ENCODE measurements at places on chromosomes 2 and 18.

DNA sequence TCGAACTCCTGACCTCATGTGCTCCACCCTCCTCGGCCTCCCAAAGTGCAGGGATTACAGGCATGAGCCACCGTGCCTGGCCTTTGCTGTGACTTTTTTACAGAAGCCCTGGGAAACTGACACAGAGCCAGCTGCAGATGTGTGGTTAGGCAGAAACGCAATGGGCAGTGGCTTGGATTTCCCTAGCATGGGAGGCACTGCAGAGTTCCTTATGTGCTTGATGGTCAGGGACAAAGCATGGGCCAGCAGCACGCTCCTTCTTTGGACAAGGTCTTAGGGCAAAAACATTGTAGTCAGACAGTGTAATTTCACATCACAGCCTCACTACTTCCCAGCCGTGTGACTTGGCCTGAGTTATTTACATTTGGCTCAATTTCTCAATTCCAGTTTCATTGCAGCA is 153.9 kb downstream of the RNF144A start:
- no peak for DNase-seq

DNA sequence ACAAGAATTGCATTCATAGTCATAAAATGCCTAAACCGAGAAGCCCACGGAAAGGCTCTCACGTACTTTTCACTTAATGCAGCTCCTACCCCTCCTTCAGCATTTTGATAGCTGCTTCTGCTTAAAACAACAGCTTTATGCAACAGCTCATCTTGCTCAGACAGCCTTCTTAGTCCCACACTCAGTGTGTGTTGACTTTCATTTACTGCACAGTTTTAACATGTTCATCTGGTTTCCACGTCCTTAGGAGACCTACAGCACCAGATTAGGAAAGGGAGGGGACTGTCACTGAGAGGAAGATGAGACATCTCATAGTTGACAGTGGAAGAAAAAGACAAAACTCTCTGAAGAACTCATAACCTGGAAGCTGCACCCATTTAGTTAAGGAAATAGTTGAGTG is 435.4 kb downstream of the SETBP1 start:
- DNase-seq: no peak

- DNase-seq: no peak
These were observed 41.7 kb upstream of the RND3 start for GRCh38 chr2:150528861-150529801.

DNA sequence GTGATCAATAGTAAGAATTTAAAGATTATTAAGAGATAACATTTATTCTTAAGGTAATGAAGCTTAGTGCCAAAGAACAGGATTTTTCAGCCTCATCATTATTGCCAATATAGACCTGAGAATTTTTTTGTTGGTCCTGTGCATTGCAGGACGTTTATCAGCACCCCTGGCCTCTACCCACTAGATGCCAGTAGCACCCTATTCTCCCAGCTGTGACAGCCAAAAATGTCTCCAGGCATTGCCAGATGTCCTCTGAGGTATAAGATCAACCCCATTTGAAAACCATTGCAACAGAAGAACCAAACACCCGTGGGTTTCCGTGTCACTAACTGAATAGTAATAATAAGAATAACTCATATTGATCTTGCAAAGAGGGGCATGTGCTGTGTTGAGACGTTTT is 700.0 kb upstream of the SOX11 start:
- DNase-seq: no peak

DNA sequence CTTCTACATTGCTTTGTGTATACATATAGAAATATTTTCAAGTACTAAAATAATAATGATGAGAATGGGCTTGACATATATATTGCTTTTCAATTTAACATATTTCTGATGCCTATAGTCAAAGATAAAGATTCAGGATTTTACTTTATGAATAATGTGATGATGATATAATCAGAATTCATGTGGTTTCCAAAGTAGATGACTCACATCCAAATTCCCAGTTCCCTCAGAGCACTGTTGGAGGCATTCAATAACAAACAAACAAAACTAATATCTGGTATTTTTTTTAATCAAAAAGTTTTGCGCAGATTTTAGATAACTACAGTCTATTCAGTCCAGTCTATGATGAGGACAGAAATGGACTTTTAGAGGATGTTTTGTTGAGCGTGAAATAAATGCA is 2094.5 kb upstream of the CELF4 start:
- no peak for DNase-seq

GRCh38 chr2:45540942-45541341 is 70.1 kb downstream of the SRBD1 start:
- DNase-seq: no peak

GRCh38 chr18:58882686-58883085 is 18.0 kb downstream of the ZNF532 start:
- DNase-seq: no peak

DNA sequence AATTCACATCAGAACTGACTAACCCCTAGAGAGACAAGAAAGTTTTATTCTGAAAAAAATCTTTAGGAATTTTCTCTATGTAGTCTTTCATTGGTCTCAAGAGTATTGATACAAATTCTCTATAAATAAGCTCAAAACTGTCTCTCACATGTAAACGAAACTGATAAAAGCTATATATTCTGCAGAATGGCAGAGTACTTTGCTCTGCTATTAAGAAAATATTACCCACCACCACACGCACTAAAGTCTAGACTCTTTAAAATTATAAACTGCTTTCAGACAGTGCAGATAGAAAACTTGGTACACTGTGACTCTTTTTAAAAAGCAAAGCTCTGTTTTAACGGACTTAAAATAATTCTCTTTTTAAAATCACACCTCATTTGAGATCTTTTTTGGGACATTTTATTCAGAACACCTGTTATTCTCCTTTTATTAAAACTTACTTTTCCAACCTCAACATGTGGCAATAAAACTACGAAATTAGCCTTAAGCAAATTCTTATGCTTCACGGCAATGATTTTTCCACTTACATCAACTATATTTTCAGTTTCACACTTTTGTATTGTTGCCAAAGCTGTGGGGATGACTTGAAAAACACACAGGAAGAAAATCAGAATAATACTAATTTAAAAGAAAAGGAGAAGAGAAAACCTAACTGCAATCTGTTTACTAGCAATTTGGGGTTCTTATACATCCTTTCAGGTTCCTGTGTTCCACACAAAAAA is 58.0 kb downstream of the CCDC88A start:
- DNase-seq: no peak

- no peak for DNase-seq
These were observed 176.1 kb downstream of the CAPN13 start for GRCh38 chr2:30631051-30631671.

DNA sequence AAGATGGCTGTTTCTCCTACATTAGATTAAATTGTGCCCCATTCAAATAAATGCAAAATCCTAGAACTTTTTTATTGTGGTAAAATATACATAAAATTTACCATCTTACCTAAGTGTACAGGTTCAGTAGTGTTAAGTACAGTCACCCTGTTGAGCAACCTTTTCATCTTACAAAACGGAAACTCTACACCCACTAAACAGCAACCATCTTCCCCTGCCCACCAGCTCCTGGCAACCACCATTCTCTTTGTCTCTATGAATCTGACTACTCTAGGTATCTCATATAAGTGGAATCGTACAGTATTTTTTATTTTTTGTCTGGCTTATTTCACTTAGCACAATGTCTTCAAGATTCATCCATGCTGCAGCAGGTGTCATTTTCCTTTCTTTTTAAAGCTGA is 53.0 kb downstream of the ASXL2 start:
- peak; percentile 35 for DNase-seq

DNA sequence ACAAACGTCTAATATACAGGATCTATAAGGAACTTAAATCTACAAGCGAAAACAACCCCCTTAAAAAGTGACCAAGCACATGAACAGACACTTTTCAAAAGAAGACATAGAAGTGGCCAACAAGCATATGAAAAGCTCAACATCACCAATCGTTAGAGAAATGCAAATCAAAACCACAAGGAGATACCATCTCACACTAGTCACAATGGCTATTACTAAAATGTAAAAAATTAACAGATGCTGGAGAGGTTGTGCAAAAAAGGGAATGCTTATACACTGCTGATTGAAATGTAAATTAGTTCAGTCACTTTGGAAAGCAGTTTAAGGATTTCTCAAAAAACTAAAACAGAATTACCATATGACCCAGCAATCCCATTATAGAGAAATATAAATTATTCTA is 1148.5 kb upstream of the FAM98A start:
- no peak for DNase-seq

- no peak for DNase-seq
These were observed 121.8 kb downstream of the MTX2 start for GRCh38 chr2:176391148-176391419.

DNA sequence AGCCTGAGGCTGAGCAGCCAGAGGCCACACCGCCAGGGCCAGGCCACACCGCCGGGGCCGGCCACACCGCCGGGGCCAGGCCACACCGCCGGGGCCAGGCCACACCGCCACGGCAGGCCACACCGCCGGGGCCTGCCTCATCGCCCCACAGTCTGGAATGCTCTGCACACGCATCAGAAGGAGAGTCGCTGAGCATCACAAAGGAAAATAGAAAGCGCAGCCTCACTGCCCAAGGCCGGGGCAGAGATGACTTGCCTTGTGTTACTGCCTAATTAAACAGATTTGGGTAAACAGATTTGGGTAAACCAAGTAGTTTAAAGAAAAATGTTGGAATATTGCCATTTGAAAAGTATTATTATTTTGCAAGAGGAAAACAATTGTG is 10.4 kb upstream of the NFATC1 start:
- no peak for DNase-seq

GRCh38 chr2:149246186-149246585 is 84.2 kb upstream of the LYPD6 start:
- DNase-seq: no peak

DNA sequence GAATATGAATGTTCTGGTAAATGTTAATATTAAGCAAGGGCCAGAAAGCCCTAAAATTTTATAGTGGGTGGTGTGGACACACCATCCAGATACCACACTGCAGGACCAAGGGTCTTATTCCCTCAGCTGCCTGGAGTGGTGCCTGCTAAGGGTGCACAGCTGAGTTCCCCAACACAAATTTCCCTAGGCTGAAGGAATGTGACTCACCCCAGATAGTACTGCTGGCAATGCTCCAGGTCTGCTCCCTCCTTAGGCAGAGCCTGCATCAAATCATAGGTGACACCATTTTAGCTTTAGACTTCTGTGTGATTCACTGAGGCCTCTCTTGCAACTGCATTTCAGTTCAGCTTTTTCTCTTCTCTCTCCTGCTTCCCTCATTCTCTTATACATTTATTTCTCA is 321.1 kb downstream of the SATB2 start:
- no peak for DNase-seq

DNA sequence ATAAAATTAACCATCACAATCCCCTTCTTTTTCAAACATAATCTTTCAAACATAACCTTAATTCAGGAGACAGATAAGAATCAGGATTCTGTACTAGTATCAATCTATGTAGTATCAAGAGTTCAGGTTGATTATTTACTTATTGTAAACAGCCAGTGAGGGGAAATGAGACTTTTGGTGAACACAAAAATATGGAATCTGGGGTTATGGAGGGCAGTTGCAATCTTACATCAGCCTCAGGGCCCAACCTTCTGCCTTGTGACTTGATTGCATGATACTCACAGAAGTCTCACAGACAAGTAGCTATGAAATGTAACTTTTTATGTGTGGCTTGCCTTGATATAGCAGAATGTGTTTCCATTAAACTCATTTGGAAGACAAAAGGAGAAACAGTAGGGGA is 262.7 kb upstream of the THSD7B start:
- DNase-seq: no peak

DNA sequence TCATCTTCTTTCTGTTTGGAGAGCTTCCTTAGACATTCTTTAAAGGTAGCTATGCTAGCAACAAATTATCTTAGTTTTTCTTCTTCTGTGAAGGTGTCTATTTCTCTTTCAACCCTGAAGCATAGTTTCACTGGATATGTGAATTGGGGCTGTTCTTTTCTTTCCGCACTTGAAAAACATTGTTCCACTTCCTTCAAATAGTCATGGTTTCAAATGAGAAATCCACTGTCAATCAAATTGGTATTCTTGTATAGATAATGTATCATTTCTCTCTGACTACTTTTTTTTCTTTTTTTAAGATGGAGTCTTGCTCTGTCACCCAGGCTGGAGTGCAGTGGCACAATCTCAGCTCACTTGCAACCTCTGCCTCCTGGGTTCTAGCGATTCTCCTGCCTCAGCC is 254.0 kb downstream of the ANAPC1 start:
- DNase-seq: no peak

DNA sequence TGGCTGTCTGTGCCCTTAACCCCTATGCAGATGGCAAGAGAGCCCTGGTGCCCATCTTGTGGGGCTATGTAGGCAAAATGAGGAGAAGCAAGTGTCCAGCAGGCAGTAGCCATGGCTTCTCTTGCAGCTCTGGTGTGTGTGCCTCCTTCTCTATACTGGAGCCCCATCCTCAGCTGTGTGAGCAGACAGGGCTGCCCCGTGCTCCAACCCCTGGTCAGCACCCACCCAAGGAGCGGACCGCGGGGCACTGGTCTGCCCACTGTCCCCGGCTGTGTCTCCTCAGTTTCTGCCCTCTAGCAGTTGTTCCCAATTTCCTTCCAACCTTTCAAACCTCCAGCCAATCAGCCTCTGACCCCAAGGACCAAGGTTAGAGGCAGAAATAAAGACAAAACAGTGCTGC is 134.9 kb upstream of the GLI2 start:
- no peak for DNase-seq

- DNase-seq: no peak
These were observed 42.4 kb downstream of the SLC14A2 start for GRCh38 chr18:45657357-45658335.

DNA sequence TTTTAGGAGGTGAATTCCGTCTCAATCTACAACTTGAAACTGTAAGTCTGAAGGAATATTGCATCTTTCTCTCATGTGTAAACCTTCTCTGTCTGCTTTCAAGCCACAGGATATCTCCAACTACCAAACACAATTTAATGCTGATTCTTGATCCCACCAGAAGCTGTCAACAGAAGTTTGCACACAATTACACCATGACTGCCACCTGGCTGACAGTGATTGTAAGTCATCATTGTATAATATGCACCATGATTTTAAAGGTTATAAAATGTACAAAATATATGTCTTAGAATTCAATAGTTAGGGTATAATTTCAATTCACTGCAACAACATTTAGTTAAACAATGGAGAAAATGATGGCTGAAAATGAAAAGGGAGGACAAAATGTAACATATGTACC is 18.4 kb downstream of the PREPL start:
- no peak for DNase-seq

DNA sequence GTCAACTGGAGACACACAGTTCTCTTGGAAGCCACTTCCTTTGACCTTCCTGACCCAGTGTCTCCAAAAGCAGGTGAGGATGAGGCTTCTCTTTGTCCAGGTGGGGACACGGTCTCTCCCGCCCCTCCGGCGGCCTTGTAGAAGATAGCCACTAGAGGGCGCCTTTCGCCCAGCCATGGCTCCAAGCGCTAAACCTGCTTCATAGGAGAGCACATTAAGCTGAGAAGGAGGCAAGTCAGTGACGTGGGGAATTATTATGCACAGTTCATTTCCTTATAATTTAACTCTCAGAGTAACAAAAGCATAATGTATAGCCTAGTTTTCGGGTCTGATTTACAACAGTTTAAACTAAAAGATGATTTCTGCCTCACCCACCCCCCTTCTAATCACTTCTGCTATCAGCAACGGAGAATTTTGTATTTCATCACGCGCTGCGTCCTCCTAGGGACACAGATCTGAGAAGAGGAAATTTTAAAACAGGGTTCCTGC is 208.7 kb downstream of the ICOS start:
- DNase-seq: peak; percentile 56

GRCh38 chr2:213011505-213011904 is 139.9 kb downstream of the IKZF2 start:
- DNase-seq: no peak

- DNase-seq: no peak
These were observed 40.7 kb upstream of the PCBP1 start for GRCh38 chr2:70046534-70046933.
